ENCODE measurements at places on chromosomes 13 and 19.

- no peak for DNase-seq
These were observed 27.1 kb upstream of the GRTP1 start for GRCh38 chr13:113390874-113391497.

- peak; percentile 3 for DNase-seq
These were observed 62.6 kb downstream of the IER2 start for GRCh38 chr19:13212759-13213330.

- no peak for DNase-seq
These were observed 230.4 kb downstream of the ATP8A2 start for GRCh38 chr13:25602176-25602575.

DNA sequence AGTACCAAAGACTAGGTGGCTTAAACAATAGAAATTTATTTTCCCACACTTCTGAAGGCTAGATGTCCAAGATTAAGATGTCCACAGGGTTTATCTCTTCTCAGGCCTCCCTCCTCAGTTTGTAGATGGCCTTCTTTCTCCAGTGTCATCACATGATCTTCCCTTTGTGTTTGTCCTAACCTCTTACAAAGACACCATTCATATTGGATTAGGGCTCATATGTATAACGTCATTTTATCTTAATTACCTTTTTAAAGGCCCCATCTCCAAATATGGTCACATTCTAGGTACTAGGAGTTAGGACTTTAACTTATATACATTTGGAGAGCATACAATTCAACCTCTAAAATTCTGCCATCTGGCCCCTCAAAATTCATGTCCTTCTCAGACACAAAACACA lies 34.3 kb downstream of the N4BP2L2 start:
- no peak for DNase-seq

DNA sequence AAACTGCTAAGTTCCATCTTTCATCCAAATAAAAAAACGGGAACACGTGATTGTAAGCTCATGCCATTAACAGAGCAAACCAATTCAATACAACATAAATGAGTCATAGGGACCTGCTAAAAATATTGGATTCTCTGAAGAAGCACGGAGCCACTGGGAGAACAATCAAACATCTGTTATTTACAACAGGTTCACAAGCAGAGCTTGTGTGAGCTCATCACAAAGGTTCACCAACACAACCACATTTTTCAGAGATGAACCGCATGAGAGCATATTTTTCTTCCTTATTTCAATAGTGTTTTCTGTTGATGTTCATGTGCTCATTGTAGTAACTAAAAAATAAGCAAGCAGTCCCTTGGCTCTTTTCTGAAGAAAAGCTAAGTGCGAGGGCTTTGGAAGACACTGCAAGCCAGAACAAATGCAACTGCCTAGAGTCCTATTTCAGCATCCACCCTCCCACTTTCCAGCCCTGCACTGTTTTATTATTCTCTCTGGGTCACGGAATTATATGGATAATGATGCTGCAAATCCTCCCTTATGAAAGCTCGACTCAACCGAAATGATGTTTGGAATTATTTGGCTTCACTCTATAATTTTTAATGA lies 545.8 kb downstream of the LIG4 start:
- no peak for DNase-seq

DNA sequence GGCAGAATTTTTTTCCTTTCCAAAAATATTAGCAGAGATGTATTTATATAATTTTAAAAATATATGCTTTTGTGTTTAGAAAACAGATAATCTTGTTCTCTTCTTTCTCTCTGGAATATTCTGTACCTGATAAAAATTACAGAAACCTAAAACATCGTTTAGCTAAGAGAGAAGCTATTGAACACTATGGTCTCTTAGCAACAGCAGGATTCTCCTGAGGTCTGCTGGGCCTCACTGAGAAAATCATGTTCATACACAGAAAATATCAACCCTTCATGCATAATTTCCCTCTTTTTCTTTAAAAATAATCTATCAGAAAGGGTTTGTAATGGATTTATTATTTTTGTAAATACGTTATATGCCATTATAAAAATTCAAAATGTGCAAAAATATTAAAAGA lies 242.2 kb downstream of the DCLK1 start:
- no peak for DNase-seq

DNA sequence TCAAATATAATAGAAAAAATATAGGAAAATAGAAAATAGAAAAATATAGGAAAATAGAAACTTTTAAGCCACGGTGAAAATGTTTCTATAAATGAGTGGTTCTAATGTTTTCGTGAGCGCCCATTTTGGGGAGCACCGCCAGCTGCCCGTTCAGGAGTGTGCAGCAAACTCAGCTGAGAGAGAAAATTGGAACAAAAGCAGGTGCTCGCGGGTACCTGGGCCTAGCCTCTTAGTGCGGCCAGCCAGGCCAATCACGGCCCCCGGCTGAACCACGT lies 204 bp upstream of the PDX1 start:
- peak; percentile 13 for DNase-seq

GRCh38 chr13:76825430-76825829 lies 60.8 kb downstream of the KCTD12 start:
- no peak for DNase-seq

DNA sequence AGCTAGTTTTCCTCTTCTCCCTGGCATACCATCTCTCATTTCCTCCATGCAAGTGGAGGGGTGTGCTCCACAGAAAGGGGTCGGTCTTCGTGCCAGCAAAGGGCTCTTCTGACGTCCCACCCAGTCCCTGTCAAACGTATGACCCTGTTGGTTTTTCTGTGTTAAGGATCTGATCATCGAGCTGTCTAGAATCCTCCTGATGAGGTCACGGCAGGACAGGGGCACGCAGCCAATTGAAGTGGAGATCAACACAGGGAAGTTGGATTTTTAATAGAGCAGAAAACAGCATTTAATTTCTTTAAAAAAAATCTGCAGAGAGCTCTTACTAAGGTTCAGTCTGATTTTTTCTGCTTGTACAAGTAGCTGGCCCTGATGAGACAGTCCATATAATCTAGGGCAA lies 339.4 kb downstream of the TEX29 start:
- no peak for DNase-seq

DNA sequence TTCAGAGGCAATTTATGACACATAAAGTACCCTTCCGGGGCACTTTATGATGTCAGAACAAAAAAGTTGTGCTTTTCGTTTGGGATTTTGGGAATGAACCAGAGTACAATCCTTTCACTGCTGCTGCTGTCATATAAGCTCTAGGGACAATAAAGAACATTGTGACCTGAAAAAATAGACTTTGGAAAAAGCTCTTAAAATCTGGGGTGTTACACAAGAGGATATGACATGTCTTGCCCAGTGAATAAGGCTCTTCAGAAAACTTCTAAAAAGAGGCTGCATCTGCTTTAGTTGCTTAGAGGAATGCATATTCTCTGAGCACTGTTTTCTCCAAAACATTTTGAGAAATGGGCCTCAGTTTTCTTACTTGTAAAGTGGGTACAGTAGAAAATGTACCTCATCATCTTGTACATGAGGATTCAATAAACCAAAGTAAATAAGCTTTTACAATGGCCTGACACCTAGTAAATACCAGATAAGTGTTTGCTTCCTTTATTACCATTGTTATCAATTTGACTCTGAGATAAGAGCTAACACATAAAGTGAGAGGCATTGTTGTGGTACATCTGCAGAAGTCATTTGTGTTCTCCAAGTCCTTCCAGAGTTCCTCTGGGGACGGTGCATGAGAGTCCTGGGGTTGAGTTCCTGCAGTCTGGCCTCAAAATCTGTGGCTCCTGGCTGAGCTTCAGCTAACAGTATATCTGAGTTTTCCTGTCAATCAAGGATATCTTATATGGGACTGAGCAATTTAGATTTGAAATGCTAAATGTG lies 67.4 kb upstream of the EDNRB start:
- no peak for DNase-seq

DNA sequence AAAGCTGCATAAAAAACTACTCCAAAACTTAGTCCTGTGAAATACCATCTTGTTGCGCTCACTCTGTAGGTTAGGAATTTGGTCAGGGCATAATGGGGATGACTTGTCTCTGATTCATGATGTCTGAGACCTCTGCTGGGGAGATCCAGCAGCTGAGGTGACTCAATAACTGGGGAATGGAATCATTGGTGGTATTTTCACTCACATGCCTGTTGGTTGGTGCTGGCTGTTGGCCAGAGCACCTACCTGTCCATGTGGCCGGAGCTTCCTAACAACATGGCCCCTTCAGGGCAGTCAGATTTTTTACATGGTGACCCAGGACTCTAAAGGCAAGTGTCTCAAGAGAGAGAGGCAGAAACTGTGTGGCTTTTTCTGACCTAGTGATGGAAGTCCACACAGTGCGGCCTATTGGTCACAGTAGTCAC lies 7.4 kb upstream of the ESD start:
- no peak for DNase-seq

GRCh38 chr19:55544014-55544413 lies 1.3 kb downstream of the SBK3 start:
- DNase-seq: no peak

Data from NCI-H2081 treated with DMSO at 0.1 percent for 48 hours (cell line).